ENCODE measurements at places on chromosomes 12 and 14.

DNA sequence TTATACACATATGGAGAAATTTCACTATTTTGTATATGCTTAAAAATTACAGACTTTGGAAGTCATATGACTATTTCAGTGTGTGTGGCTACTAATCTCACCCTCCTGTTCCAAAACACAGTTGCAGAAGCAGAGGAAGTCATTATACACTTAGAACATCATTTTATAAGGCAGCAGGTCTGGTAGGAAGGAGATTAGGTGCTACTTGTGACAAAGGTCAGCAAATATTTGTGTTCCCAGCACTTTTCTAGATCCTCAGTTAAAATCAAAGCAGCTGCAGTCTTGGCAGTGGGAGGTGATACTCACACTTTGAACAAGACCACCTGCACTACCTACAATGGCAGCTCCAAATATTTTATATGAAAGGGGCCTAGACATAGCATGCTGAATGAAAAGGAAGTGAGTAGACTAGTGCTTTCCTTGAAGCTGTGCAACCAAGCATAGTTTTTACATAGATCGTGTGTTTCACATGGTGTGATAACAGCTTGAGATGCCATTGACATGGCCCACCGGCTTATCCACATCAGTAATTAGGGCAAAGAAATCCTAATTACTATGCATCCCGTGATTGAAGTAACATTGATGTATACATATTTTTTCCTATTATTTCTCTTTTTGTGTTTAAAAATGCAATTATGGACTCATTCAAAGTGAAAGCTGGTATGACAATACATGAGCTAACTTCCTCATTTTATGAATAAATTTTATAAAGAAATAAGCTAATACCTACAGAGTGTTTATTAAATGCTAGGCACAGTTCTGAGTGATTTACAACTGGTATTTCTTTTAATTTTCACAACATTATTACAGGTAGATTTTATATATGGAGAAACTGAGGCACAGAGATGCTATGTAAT, 5.3 kb downstream of the GYS2 start:
- H3K4me1 ChIP-seq: no peaks in the 10 kb centered on the region
- DNase-seq: no peak
- H3K36me3 ChIP-seq: no peaks in the 10 kb centered on the region
- no peak overlapping the region for H3K27ac ChIP-seq
- H3K4me3 ChIP-seq: no peak overlapping the region

DNA sequence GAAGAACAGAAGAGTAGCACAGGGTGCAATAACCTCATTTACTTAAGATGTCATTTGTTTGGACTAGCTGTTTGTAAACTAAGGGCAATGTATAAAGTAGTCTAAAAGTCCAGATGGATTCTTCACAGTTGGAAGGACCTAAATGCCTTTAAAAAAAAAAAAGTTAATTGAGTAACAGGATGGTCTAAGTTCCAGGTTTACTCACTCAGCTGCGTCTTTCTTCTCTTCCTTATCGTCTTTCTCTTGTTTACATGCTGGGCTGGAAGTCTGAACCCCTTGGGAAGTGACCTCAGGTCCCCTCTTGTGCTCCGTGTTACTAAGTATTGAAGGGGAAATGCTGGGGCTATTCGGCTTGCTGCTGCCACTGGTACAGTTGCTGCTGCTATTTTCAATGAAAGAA, 82.5 kb downstream of the SH2B3 start:
- no peak overlapping the region for H3K4me3 ChIP-seq
- H3K27me3 ChIP-seq: no peaks in the 10 kb centered on the region
- no peak overlapping the region for H3K27ac ChIP-seq
- H3K36me3 ChIP-seq: peaks cover 4% of the 10 kb centered on the region

DNA sequence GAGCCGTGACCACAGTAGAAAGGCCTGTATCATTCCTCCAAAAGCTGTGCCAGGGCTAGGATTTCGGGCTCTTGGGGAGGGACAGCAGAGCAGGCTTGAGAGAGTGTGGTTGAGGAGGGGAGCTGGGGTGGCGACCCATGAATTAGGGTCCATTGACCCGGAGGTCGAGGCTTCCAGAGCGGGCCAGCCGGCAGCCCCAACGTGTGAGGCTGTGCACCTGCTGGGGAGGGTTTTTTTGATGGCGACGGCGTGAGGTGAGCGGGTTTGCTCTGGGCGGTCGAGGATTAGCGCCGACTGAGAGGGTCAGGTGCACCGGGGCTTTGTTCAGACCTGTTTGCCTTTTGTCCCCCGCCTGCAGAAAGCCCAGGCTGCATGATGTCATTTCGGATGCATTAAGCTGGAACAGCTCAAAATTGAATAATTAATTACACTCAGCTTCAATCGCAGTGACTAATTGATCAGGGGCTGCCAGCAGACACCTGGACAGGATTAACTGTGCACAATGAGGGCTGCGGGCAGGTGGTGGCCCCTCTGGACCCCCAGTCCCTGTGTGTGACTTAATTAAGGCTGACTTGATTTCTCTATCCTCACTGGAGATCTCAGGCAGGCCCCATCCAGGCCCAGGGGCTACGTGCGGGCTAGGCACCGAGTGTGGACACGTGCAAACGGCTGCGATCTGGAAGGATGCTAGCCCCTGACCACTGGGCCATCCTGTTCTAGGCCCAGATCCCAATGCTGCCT, 42.1 kb upstream of the MEG3 start:
- H3K27ac ChIP-seq: no peak overlapping the region
- H3K4me3 ChIP-seq: no peak overlapping the region
- H3K4me1 ChIP-seq: no peaks in the 10 kb centered on the region
- peak; percentile 32 for DNase-seq
- H3K27me3 ChIP-seq: no peaks in the 10 kb centered on the region
- H3K36me3 ChIP-seq: no peaks in the 10 kb centered on the region

DNA sequence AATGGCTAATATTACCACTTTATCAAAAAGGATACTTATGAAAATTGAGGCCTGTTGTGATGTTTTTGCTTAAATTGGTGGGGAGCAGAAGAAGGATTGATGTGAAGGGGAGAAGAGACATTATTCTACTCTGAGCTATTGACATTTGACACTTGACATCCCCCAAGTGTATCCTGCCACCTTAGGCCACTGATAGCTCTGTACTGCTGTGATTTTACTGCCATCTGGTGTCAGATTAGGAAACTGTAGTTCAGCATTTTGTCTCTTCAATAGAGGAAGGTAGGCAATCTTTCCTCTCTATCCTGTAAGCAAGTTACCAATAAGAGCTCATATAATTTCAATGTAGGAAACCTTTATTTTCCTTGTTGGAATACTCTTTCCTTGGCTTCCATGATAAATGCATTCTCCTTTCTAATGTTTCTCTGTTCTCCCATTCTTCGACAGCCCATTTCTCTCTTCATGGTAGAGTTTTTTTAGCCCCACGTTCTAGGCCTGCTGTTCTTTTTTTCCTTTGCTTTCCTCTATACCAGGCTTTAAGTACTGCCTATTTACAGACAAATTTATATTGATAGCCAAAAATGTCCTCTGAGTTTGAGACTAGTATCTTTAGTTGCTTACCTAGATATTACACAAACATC, 46.3 kb downstream of the PPHLN1 start:
- no peaks in the 10 kb centered on the region for H3K4me1 ChIP-seq
- DNase-seq: no peak
- H3K27me3 ChIP-seq: no peaks in the 10 kb centered on the region
- H3K36me3 ChIP-seq: peaks cover 19% of the 10 kb centered on the region
- H3K4me3 ChIP-seq: no peak overlapping the region
- no peak overlapping the region for H3K27ac ChIP-seq

DNA sequence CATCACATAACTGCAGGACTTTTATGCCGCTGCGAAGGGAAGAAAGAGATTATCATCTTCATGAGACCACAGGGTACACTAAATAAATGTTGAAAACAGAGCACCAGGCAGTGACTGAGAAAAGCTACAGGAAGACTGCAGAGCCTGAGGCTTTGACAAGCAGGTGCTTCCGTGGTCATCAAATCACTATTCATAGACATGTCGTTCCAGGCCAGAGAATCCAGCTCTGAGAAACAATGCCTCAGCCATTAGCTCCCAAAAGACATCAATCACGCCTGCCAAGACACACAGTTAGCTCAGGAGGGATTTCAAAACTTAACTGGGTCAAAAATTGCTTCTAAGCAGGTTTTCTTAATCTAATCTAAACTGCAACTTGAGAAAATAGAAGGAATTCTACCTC, 47.2 kb upstream of the GARIN6 start:
- no peak for DNase-seq
- H3K4me3 ChIP-seq: no peak overlapping the region
- H3K36me3 ChIP-seq: no peaks in the 10 kb centered on the region
- no peak overlapping the region for H3K27ac ChIP-seq
- H3K4me1 ChIP-seq: no peaks in the 10 kb centered on the region
- no peaks in the 10 kb centered on the region for H3K27me3 ChIP-seq

DNA sequence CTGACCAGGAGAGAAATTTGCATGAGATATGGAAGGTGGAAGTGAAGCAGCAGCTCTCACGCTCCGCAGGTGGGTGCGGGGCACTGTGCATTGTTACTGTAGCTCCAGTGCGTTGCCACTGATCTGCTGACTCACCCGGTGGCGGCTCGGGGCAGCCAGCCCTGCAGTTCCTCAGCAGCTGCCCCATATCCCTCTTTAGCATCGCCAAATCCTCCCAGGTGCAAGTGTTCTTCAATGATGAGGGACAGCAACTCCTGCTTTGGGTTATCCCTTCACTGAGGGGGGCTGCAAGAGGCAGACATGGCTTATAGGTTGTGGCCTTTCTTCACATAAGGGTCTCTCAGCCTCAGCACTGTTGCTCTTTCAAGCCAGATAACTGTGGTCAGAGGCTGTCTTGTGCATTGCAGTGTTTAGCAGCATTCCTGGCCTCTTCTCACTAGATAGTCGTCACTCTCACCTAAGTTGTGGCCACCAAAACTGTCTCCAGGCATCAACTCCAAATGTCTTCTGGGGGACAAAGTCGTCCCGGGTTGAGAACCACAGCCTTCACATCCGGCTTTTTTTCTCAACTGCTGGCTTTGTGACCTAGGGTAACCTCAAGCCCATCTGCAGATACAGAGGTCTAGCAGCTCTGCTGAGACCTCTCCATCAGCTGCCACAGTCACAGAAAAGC, 180.8 kb downstream of the EFCAB11 start:
- H3K27ac ChIP-seq: no peak overlapping the region
- H3K36me3 ChIP-seq: no peaks in the 10 kb centered on the region
- H3K4me3 ChIP-seq: no peak overlapping the region
- H3K4me1 ChIP-seq: no peaks in the 10 kb centered on the region
- H3K27me3 ChIP-seq: no peaks in the 10 kb centered on the region
- peak; percentile 60 for DNase-seq

- H3K27me3 ChIP-seq: no peaks in the 10 kb centered on the region
- no peak for DNase-seq
- no peaks in the 10 kb centered on the region for H3K36me3 ChIP-seq
- H3K27ac ChIP-seq: no peak overlapping the region
- no peak overlapping the region for H3K4me3 ChIP-seq
Measured at GRCh38 chr12:120720987-120721801, 4.4 kb upstream of the ACADS start.

DNA sequence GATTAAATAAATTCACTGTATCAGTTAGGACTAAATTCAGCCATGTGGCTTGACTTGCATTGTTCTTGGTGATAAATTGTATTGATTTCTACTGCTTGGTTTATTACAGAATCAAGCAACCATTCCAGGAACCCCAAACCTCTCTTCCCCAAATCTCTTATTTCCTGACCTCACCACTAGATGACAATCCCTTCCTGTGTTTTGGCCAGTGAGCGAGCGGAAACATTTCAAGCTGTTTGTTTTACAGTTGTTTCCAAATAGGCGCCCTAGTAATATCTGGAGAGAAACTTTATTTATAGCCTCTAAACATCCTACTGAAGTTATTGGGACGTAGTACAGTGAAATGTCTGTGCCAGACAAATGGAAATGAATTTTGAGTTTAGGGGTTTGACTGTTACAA, 161.1 kb downstream of the SNAPC1 start:
- H3K4me1 ChIP-seq: no peaks in the 10 kb centered on the region
- no peak for DNase-seq
- H3K4me3 ChIP-seq: no peak overlapping the region
- no peaks in the 10 kb centered on the region for H3K27me3 ChIP-seq
- H3K27ac ChIP-seq: no peak overlapping the region

- H3K4me3 ChIP-seq: no peak overlapping the region
- H3K4me1 ChIP-seq: no peaks in the 10 kb centered on the region
- H3K27ac ChIP-seq: no peak overlapping the region
- DNase-seq: no peak
- H3K36me3 ChIP-seq: no peaks in the 10 kb centered on the region
- H3K27me3 ChIP-seq: no peaks in the 10 kb centered on the region
Measured at GRCh38 chr12:103687253-103687652, 100.2 kb downstream of the STAB2 start.

DNA sequence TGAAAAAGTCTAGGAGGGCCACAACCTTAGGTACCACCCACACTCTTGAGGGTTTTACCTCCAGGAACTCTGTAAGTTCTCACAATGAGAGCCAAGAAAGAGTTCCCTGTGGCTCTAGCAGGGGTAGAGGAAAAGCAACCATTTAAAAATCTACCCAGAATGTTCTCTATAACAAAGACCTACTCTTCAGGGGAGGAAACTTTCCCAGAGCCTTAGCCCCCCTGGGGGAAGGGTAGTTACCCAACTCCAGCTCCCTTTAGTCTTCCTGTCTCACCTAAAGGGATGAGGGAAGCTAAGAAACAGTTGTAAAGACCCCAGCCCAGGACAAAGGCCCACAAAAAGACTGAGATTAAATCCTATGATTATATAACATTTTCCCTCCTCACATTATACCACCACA, 46.2 kb upstream of the JDP2 start:
- H3K4me3 ChIP-seq: no peak overlapping the region
- H3K27ac ChIP-seq: no peak overlapping the region
- no peaks in the 10 kb centered on the region for H3K27me3 ChIP-seq
- DNase-seq: no peak

DNA sequence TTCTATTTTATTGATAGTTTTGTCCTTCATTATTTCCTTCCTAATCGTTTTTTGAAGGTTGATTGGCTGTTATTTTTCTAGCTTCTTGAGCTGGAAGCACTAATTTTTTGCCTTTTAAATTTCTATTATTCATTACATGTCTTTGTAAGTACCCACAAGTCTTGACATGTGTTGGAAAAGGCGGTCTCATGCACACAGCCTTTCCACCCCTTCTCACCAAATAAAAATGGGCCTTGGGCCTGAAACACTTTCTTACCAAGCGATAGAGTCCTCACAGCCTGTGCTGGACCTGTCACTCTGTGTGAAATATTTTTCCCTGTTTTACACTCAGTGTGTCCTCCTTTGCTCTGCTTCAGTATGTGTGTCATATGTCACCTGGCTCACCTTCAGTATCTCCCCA, 9.9 kb downstream of the ETNK1 start:
- no peak for DNase-seq
- no peaks in the 10 kb centered on the region for H3K4me1 ChIP-seq
- H3K27ac ChIP-seq: no peak overlapping the region
- H3K27me3 ChIP-seq: no peaks in the 10 kb centered on the region
- H3K4me3 ChIP-seq: no peak overlapping the region

Data from Peyer's patch (tissue), 4 donors.